ENCODE measurements at places on chromosomes 7 and 10.

GRCh38 chr7:35280902-35281301 lies 27.0 kb upstream of the TBX20 start:
- no peak for DNase-seq

- DNase-seq, result no peak
Measured at GRCh38 chr7:19442016-19442785, 266.6 kb downstream of the POLR1F start.

DNA sequence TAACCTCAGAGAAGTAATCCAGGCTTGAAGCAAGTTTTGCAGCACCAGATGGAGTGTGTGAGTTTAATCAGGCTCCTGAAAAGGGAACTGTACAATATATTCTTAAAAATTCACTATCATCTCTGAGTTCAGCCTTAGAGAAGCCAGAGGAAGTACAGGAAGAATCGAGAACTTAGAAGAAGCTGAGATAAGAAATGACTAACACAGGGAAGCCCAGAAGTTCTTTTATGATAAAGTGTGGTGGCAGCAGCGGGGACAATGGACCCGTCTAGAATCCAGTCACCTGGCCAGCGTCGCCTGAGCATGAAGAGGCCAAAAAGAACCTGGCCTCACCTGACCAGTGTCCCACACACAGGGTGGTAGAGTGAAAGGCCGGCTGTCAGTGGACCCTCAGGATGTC lies 161.0 kb downstream of the USP6NL start:
- DNase-seq, result no peak

DNA sequence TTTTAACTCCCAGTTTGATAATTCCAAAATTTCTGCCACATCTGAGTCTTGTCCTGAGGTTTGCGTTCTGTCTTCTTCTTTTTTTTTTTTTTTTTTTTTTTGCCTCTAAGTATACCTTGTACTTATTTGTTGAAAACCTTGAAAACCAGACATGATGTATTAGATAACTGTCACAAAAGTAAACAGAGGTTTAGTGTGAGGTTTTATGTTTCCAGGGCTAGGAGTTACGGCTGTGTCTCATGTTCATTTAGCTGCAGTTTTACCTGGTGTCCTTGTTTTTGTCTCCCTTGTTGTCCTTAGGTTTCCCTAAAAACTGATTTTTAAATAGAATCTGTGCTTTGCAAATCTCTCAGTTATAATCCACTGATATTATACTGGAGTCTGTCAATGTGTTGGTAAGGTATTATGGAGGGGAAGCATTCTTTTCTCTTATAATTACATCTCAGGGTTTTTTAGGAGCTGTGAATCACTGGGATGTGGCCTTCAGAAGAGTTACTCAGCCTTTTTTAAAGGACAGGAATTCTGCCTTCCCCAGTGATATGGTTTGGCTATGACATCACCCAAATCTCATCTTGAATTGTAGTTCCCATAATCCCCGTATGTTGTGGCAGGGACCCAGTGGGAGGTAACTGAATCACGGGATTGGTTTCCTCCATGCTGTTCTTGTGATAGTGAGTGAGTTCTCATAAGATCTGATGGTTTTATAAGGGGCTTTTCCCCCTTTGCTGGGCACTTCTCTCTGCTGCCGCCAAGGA lies 95.0 kb downstream of the CDCA7L start:
- no peak for DNase-seq

- no peak for DNase-seq
Measured at GRCh38 chr7:149880638-149881311, 7.0 kb downstream of the ATP6V0E2 start.

DNA sequence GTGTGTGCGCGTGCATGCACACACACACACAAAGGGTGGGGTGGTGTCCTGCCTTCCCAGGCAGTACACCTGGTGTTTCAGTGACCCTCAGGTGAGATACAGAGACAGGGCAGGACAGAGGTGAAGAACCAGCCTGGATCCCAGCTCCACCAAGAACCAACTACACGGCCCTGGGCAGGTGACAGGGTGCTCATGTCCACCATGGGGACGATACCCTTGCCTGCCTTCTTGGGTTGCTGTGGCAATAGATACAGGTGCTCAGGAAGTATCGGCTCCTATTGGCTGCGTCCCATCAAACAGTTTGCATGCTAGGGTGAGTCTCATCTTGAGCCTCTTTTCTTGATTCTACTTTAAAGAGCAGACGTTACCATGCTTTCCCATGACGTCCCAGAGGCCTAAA lies 33.7 kb upstream of the CXCL12 start:
- no peak for DNase-seq

- DNase-seq, result no peak
Measured at GRCh38 chr10:71365366-71365765, 31.4 kb upstream of the CDH23 start.

GRCh38 chr7:45190406-45191165 lies 33.0 kb downstream of the RAMP3 start:
- no peak for DNase-seq

- DNase-seq, result no peak
Measured at GRCh38 chr10:21293518-21294356, 231.7 kb downstream of the SKIDA1 start.

DNA sequence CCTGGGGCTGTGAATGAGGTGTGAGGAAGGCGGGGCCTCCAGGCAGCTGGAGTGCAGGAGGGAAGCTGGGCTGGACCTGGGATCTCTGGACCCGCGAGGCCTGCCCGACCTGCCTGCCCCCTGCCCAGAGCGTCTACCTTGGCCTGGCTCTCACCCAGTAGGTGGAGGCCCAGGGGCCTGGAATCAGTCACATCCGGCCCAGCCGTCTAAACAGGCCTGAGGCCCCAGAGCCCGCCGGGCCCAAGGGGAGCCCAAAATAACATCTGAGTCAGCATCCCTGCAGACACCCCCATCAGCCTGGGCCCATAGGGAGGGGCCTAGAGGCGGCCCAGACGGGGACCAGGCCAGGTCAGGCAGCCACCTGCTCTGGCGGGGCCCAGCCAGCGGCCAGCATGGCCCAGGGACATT lies 15.1 kb upstream of the ELN start:
- no peak for DNase-seq

- no peak for DNase-seq
Measured at GRCh38 chr10:25843551-25844170, 90.4 kb upstream of the MYO3A start.

GRCh38 chr7:22826593-22826992 lies 3.9 kb upstream of the TOMM7 start:
- no peak for DNase-seq

- DNase-seq, result no peak
Measured at GRCh38 chr10:69071610-69072009, 16.3 kb upstream of the SRGN start.

- DNase-seq, result no peak
Measured at GRCh38 chr7:51242007-51242691, 74.5 kb downstream of the COBL start.

DNA sequence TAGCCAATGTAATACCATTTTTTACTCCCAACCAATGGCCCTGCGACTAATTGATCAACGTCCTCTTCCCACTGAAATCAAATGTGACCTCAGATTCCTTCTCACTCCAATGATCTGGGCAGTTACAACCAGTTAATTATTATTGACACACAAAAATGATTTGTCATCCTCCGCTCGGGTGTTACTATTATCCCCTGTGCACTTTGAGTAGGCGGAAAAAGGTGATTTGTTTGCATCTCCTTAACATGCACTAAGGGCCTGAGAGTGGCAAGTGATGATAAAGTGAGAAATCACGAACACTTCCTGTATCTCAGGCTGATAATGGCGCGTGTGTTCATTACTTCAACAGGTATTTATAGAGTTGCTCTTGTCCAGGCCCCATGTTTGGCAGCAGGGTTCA lies 40.9 kb upstream of the PNLIP start:
- no peak for DNase-seq
